ENCODE measurements at places on chromosomes 1 and 21.

DNA sequence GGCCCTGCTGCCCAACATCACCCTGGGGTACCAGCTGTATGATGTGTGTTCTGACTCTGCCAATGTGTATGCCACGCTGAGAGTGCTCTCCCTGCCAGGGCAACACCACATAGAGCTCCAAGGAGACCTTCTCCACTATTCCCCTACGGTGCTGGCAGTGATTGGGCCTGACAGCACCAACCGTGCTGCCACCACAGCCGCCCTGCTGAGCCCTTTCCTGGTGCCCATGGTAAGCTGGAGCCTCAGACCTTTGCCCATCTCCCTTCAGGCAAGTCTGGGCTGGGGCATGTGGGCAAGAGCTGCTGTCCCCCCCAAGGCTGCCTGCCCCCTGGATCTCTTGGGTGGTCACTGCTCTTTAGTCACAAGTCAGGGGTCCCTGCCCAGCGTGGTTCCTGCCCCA, 8.8 kb upstream of the ZBTB48 start:
- DNase-seq: no peak

- no peak for DNase-seq
These were observed 142.6 kb upstream of the PALMD start for GRCh38 chr1:99503276-99503747.

DNA sequence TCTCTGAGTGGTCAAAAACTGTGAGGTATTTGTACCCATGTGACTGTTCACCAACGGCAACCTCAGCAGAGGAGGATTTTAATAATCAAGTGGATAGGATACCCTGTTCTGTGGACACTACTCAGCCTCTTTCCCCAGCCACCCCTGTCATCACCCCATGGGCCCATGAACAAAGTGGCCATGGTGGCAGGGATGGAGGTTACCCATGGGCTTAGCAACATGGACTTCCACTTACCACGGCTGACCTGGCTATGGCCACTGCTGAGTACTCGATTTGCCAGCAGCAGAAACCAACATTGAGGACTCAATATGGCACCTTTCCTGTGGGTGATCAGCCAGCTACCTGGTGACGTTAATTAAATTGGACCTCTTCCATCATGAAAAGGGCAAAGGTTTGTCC, 1782.7 kb downstream of the PLA2G4A start:
- DNase-seq: no peak

DNA sequence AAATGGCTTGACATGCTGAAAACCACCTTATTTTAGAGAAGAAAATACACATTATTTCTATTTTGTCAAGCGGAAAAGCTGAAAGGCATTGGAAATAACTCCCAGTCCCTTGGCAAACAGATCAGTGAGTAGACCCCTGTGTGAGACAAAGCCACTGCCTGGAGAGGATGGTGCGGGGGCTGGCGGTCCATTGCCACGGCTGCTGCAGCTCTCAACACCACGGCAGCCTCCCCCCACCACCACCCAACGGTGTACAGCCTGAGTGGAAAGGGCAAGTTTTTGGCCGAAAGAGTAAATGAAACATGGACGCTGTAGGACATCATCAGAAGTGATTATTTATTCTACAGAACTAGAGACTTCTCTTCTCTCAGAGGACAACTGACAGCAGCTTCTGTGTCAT, 84.6 kb downstream of the PEX14 start:
- peak; percentile 53 for DNase-seq

- no peak for DNase-seq
These were observed 171.8 kb downstream of the TOMM20 start for GRCh38 chr1:234956821-234957329.

GRCh38 chr1:183653876-183654451, 848 bp upstream of the APOBEC4 start:
- no peak for DNase-seq

- DNase-seq: no peak
These were observed 257.3 kb downstream of the CAMTA1 start for GRCh38 chr1:7042322-7043190.

DNA sequence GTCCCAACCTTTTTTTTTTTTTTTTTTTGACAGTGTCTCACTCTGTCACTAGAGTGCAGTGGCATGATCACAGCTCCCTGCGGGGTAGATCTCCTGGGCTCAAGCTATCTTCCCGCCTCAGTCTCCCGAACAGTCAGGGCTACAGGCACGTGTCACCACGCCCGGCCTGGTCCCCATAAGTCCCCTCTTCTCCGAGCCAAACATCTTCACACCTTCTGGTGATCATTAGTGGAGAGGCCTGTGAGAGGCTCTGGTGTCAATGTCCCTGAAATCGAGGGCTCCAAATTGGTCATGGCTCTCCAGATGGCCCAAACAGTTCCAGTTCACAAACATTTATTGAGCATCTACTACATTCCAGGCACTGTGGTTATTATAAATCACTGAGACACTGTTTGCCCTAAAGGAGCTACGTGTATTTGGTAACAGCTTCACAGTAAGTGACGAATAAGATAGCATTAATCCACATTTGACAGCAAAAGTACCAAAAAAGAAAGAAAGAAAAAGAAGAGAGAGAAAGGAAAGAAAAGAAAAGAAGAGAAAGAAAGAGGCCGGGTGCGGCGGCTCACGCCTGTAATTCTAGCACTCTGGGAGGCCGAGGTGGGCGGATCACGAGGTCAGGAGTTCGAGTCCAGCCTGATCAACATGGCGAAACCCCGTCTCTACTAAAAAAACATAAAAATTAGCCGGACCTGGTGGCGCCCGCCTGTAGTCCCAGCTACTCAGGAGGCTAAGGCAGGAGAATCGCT, 867 bp upstream of the TIMM17A start:
- DNase-seq: no peak

- DNase-seq: no peak
These were observed 314.7 kb downstream of the KCNH1 start for GRCh38 chr1:210819266-210819665.

DNA sequence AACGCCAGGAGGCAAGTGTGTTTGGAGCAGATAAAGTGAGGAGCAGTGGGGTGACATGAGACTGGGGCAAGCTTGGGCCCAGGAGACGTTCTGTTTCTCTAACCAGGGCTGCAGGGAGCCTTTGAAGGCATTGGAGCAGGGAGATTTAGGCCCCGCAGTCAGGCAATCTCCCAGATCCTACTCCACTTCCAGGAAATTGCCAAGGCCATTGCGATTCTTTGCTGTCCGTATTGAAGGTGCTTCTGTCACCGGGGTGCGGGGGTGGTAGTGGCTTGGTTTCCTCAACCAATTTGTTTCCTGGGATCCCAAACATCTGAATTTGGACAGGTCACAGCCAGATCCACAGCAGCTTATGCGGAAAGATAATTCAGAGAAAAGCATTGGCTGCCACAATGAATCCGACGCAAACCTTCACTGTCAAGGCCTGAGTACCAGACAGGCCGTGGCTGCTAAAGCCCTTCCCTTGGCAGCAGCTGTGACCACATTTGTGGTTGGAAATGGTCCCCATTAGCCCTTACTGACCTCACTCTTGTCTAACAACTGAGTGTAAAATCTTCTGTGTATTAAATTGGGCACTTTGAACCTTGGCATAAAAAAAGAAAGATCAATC, 385.6 kb downstream of the PTPRU start:
- peak; percentile 53 for DNase-seq

DNA sequence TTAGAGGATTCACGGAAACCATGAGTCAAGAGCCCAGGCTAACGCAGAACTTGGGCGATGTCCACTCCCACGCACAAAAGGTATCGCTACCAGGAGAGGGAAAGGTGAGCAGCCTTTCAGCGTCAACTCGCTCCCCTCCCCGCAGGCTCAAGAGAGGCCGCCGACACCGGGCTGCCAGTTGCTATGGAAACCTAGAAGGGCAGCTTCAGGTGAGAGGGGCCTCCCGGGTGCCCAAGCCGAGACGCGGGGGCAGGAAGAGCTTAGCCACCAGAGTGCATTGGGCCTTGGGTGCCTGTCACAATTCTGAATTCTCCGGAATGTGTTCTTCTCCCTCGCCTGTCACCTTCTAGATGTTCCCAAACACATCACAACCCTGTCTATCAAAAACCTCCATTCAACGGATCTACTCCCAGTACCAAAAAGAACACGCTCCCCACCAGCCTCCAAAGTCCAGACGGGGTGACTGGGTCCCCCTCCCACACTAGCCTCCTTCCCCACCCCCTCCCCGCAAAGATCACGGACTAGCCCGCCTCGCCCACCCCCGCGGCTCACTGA, 694 bp downstream of the MEAF6 start:
- peak; percentile 82 for DNase-seq

DNA sequence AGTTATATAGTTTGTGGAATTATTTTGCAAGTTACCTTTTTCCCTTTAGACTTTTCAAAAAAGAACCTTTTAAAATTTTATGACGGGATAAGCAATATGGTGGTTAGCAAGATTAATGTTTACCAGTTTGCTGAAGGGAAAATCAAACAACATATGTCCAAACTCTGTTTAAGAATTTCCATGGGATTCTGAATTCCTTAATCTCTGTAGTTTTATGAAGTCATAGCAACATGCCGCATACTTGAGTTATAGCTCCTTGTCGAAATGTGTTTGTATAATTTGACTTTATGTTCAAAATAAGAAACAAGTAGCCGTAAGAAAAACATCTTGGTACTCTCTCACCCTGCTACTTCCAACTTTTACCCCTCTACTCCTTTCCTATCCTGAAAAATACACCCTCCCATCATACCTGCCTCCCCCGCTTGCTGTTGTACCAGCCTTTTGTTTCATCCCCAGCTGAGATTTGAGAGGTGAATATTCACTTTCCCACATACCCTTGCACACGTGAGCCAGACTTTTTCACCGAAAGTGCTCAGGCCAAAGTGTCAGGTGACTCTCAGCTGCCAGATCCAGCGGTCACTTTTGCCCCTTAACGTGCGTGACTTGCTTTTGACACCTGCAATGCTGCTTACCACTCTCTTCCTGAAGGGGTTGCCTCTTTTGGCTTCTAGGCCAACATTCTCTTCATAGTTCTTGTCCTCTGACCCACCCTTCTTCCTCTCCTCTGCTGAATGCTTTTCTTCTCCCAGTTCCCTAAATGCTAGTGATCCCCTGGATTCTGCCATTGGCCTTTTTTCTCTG, 83.5 kb upstream of the ZNF326 start:
- no peak for DNase-seq

- DNase-seq: no peak
These were observed 58.6 kb downstream of the PBX1 start for GRCh38 chr1:164617377-164618201.

GRCh38 chr1:115949156-115949555, 27.2 kb upstream of the SLC22A15 start:
- no peak for DNase-seq

DNA sequence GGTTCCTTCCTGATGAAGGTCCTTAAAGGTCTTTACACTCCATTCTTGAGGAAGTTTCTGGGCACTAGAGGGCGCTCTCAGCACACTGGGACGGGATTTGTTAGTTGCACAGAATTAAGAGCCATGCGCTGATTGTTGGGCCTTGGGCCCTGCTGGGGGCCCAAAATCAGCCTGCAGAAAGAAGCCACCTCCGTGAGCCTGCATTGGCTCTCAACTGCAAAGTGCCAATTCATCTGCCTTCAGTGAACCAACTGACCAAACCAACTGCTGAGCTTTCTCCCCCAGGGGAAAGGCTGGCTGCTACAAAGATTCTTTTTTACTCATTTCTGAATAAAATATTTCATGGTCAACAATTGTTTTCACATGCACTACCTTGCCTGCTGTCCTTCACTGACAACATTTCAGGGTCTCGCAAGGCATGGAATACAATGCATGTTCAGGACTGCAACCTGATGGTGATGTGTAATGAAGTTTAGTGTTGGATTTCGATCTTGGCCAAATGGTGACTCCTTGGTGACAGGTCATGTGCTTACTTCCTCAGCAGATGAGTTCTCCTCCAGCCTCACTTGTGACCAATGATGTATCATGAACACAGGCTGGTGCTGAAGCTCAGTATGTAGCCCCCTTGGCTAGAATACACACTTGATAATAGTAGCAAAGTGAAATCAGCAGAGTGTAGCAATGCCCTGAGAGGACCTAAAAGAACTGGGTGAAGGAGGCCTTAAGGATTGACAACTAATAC, 45.7 kb upstream of the PRDX6 start:
- DNase-seq: peak; percentile 91

- no peak for DNase-seq
These were observed 413.4 kb downstream of the HLX start for GRCh38 chr1:221292652-221293051.

DNA sequence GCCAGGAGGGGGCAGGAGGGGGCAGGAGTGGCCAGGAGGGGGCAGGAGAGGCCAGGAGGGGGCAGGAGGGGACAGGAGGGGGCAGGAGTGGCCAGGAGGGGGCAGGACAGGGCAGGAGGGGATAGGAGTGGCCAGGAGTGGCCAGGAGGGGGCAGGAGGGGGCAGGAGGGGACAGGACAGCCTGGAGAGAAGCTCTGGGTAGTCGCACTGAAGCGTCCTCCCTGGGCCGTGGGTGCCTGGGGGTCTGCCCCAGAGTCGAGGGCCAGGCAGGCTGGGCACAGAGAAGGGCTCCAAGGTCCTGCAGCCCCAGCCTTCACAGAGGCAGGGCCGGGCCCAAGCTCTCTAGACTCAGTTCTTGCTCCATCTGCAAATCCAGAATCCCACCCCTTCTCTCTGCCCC, 22.9 kb downstream of the MEGF6 start:
- no peak for DNase-seq

GRCh38 chr21:44823179-44823660, 5.4 kb upstream of the SUMO3 start:
- DNase-seq: no peak

DNA sequence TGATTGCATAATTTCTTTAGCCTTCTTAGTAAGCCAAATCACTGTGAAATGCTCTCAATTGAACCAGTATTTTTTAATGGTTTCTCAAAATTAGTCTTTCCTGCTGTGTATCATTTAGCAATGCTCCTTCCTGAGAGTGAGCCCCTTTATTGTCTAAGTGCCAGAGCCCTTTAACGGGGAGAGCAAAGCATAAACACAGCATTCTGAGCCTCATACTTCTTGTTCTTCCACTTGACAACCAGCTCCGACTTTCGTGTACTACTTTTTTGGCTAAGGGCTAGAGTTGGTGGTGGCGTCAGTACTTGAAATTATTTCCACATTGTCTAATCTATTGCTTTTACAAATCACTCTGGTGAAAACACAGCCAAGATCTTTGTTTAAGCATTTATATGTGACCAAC, 299.0 kb downstream of the TPR start:
- DNase-seq: no peak

Measured in osteocyte (in vitro differentiated cells).